ENCODE measurements at places on chromosomes 12 and 14.

DNA sequence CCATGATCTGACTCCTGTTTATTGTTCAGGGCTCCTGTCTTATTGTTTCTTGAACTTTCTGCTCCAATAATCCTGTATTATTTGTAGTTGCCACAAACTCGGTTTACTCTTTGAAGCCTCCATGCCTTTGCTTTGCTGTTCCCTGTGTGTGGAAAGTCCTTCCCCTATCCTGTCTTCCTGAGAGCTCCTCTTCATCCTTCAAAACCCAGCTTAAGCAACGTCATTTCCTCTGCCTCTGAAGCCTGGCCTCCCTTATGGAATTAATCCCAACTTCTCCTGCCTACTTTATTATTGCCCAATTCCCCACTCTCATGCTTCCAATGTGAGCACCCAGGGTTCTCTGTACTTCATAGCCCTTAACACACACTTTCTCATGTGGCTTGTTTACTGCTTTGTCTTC, 766.2 kb downstream of the MED13L start:
- DNase-seq, result no peak

DNA sequence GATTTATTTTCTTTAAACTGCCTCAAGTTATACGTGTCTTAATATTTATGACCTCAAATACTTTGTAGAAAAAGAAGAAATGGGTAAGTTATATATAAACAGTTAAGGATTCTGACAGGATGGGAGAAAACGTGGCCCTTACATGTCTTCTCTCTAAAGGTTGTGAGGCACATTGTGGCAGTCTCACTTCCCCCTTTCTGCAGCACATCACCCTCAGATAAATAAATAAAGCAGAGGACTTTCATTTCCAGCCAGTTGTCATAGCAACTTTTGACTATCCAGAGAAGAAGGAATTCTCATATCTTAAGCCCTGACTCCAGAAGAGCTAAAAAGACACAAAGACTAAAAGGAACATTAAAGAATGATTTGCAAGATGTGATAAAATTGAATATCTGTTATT, 28.8 kb upstream of the CEP83 start:
- no peak for DNase-seq

DNA sequence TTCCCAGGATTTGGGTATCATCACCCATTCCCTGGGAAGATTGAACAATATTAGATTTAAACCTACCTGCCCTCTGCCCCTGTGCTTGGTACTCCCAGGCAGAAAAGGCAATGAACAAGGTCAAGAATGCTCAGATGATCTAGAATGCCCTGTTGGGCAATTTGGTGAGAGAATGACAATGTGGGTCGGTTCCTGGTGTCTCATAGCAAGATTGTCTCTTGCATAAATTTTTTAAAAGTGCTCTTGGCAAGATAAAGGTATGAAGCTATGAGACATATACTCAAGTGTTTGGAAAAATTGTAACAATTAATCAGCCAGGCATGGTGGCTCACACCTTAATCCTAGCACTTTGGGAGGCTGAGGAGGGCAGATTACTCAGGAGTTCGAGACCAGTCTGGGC, 86.0 kb upstream of the OTX2 start:
- no peak for DNase-seq

DNA sequence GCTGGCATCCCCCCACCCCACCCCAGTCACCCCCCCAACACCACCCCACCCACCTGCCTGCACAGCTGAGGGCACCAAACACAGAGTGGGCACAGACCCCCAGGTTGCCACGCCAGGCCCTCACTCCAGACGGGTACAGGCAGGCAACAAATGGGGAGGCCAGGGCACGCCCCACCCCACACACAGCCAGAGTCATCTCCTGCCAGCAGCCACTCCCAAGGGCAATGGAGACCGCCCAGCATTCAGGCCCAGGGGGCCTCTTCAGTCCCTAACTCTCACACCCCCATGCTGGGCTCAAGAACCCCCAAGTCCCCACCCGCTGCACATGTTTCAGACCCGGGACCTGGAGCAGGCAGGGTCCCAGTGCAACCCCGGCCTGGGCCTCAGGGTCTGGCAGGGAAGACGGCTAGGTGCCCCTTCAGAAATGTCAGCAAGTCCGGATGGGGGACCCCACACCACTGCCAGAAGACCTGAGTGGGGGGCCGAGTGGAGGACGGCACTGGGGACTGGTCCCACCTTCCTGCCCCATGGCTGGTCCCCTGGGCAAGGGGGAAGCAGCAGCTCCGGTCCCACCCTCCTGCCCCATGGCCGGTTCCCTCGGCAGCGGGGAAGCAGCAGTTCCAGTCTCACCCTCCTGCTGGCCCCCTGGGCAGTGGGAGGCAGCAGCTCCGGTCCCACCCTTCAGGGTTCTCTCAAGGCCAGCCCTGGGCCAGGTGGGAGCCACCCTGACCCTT, 11.9 kb downstream of the AKT1 start:
- no peak for DNase-seq

- DNase-seq, result no peak
These were observed 8.3 kb upstream of the CCND2 start for GRCh38 chr12:4265280-4265679.

- DNase-seq, result no peak
These were observed 9.0 kb downstream of the MVK start for GRCh38 chr12:109582636-109583035.

DNA sequence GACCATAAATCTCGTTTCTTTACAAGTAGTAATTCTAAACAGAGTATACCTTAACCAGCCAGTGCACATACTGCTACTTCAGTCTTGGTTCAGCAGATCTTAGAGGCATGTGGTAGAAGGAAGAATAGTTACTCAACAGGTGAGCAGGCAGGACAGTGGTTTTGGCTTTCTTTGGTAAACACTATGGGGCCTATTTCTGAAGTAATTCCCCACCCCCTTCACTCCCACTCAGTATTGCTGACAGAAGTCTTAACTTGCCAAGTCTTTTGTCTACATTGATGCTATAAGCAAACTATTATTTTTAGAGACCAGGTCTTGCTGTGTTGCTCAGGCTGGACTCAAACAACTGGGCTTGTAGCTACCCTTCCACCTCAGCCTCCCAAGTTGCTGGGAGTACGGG, 68.5 kb downstream of the FBXO34 start:
- DNase-seq, result no peak

DNA sequence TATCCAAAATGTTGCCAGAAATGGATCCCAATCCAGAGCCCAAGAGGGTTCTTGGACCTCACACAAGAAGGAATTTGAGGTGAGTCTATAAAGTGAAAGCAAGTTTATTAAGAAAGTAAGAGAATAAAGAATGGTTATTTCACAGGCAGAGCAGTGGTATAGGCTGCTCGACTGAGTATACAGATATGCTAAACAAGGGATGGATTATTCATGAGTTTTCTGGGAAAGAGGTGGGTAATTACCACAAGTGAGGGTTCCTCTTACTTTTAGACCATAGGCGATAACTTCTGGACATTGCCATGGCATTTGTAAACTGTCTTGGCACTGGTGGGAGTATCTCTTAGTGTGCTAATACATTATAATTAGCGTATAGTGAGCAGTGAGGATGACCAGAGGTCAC, 73.6 kb downstream of the ETNK1 start:
- DNase-seq, result no peak

GRCh38 chr12:8734873-8735381, 37.1 kb downstream of the RIMKLB start:
- no peak for DNase-seq

- DNase-seq, result no peak
These were observed 13.8 kb upstream of the CPNE8 start for GRCh38 chr12:38919191-38919590.

DNA sequence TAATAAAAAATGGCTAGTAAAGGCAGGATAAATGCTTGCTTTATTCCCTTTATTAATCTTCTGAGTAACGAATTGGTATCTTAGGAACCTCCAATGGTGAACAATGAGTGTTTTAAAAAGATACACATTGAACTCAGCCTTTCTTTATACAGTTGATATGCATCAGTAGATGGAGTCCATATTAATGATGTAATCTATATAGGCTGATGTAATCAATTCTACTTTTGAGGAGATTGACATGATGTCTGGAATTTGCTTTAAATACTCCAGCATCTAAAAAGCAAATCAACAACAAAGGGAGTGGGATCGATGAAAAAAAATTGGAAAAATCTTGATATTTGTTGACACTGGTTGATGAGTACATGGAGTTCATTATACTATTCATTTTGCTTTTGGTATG, 106.2 kb downstream of the ANO4 start:
- no peak for DNase-seq

DNA sequence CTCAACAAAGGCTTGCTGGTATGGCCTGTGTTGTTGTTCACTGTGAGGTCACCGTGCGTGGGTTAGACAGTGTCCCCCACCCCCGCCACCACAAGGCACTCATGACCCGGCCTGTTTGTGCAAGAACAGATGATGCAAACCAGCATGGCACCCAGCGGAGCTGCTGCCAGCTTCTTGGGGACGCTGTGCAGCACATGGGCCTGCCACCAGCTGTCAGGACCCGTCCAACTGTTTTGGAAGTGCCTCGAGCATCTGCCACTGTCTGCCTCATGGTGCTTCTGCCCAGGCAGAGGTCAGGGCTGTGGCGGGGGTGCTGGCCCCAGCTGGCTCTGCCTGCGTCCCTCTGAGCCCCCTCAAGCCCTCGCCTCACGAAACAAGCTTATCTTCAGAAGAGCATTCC, 1.5 kb downstream of the ASB2 start:
- no peak for DNase-seq

- DNase-seq, result peak; percentile 85
These were observed 6.4 kb downstream of the ERG28 start for GRCh38 chr14:75654127-75654732.

DNA sequence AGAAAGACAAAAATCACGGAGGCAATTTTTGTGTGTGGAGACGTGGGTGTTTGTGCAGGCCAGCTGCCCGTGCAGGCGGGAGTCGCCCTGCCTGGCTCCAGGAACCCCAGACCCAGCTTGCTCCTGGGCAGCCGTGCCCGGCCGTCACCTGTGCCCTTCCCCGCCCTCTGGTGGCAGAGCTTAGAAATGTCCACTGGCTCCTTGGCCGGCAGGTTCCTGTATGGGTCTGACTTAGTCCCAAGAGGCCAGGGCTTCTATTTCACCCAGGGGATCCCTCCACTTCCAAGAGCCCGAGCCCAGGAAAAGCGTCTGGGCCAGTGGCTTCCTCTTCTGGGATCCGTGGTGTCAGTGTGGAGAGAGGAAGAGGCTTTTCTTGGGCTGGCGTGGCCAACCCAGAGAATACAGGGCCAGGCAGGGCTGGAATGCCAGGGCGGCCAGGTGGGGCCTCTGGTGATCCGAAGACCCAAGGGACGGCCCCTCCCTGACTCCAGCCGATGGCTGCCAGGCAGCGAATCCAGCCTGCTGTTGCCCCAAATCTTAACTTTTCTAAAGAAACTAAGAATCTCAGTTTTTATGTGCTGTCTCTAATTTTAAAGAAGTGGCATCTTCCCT, 120.9 kb downstream of the TMEM132C start:
- DNase-seq, result no peak

- no peak for DNase-seq
These were observed 60.2 kb downstream of the LRCOL1 start for GRCh38 chr12:132550014-132550802.

DNA sequence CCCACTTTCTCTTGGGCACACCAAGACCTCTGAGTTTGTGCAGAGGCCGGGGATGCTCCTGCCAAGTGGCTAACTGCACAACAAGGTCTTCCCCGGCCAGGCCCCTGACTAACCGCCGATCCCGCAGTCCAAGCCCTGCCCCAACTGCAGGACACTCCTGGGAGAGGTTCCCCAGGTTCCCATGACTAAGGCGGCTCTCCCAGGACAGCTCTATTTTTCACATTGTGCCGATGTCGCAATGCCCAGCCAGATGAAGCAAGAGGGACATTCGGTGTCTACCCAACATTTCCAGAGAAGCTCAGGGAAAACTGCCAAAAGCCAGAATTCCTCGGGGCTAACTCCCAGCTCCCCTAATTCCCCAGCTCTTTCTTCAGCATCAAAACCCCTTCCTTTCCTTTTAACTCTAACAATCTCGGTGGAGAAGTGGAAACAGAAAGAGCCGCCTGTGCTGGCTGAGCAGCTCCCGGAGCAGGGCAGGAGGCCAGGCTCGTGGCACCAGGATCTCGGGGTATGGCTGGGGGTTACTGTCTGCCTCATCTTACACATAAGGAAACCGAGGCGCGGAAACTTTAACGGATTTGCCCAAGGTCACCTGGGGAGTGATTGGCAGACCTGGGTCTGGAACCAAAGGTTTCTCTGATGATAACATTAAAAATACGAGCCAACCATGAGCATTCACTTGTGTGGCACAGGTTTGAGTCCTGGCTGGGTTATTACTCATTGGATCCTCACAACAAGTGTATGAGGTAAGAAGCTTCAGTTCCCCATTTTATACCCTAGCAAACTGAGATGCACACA, 318.2 kb downstream of the BCL11B start:
- no peak for DNase-seq

GRCh38 chr12:64749461-64750200, 9.6 kb downstream of the GNS start:
- DNase-seq, result no peak

DNA sequence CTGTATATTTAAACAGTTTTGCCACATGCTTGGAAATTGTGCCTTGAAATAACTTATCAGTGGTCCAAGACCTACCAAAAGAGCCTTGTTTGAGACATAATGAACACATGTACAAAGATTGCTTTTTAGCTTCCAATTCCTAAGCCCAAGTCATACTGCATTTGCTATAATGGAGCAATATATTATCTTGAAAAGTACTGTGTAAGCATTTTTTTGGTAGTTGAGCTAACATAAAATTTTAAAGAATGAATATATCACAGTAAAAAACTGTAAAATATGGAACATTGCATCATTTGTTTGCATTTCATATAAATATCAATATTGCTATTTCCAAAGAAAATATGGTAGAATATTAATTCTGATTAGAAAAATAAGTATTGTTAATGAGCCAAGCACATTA, 28.8 kb upstream of the HMGA2 start:
- no peak for DNase-seq

GRCh38 chr12:70663838-70664237, 26.6 kb upstream of the PTPRB start:
- DNase-seq, result no peak

GRCh38 chr12:103572312-103573045, 14.6 kb upstream of the STAB2 start:
- no peak for DNase-seq

DNA sequence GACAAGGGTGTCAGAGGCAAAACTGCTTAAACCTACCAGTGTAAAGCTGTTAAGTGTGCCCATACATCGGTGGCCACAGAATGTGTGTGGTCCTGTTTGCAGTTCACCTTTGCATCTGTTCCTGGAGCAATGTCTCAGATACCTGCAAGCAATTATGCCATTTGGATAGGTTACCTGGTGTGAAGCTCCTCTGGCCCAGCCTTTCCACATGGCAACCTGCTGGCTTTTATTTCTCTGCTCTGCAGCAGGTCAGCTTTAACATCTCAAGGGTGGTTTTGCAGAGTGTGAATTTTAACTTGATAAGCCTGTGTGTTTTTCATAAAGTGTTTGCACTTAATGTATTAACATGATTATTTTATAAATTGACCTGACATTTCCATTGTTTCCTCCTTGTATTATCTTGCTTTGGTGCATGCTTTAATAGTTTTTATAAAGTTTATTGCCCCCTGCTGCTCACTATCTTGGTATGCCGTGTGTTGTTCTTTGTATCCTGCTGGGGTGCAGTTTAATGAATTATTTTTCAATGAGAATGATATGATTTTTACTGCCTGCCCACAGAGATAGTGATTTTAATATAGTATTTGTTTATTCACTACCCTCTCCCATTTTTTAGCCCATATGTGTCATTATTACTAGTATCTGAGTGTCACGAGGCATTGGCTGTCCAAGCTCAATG, 403.8 kb downstream of the NPAS3 start:
- no peak for DNase-seq
